Vagina (tissue), 2 donors: ENCODE measurements at places on chromosomes 13 and 19.

DNA sequence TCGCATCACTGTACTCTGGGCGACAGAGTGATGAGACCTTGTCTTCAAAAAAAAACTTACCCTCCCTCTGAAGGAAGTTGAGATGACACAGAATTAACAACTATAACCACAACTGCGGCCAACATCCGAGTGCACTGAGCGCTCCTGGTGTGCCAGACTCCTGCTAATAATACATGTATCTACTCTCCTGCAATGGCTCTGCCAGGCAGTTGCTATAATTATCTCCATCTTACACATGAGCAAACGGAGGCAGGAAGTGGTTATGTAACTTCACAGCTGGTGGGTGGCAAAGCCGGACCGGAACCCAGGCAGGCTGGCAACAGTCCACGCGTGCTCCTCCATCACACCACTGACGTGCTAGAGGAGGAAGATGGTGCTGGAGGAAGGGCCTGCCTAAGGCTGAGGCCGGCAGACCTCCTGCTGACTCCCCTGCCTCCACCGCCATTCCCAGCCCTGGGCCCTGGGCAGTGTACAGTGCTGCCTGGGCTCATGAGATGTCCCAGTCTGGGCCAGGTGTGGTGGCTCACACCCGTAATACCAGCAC lies 12.6 kb downstream of the XRCC1 start:
- no peaks in the 10 kb centered on the region for H3K27me3 ChIP-seq
- H3K27ac ChIP-seq: peak overlapping the region; percentile 32
- H3K36me3 ChIP-seq: peaks cover 6% of the 10 kb centered on the region

GRCh38 chr13:77811381-77811780 lies 107.2 kb downstream of the EDNRB start:
- no peak overlapping the region for H3K27ac ChIP-seq
- no peak overlapping the region for H3K4me3 ChIP-seq
- no peak for DNase-seq

GRCh38 chr13:74443631-74444030 lies 309.4 kb upstream of the KLF12 start:
- no peaks in the 10 kb centered on the region for H3K36me3 ChIP-seq
- H3K4me1 ChIP-seq: peaks cover 5% of the 10 kb centered on the region
- H3K27me3 ChIP-seq: no peaks in the 10 kb centered on the region

GRCh38 chr19:46487802-46488445 lies 7.7 kb downstream of the PNMA8B start:
- no peaks in the 10 kb centered on the region for H3K27me3 ChIP-seq
- DNase-seq: no peak
- H3K36me3 ChIP-seq: no peaks in the 10 kb centered on the region
- H3K27ac ChIP-seq: peak overlapping the region; percentile 29
- H3K4me3 ChIP-seq: peak overlapping the region; percentile 39
- H3K4me1 ChIP-seq: peaks cover 40% of the 10 kb centered on the region

DNA sequence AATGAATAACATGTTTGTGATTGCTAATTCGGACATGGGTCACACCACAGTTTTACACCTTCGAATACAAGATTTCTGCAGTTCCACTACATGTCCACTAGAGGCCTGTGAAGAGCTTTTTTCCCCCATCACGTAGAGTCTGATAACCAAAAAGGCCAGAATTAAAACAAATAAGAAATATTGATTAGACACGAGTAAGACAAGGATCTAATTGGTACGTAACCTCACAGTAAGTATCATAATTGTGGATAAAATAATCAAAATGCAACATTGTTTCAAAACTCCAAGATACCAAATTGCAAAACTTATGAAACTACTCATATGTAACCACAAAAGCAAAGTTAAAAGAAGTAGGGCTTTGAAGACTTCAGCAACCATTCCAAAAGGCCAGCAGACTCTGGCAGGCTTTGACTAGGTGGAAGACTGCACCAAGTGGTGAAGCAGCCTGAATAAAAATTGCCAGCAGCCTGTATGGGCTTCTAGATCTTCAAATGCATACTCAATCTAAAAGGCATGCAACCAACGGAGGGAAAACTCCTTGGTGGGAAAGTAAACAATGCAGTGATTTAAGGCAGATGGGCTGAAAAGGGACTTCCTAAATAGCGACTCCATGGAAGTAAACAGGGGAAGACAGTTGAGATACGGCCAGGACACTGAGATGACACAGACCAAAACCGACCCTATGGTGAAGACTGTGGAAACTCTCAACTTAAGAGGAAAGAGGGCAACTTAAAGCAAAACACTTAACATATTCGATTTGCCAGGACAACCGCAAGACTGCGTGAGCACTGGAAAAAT lies 56.7 kb downstream of the STARD13 start:
- H3K27me3 ChIP-seq: no peaks in the 10 kb centered on the region
- H3K27ac ChIP-seq: peak overlapping the region; percentile 75
- H3K36me3 ChIP-seq: no peaks in the 10 kb centered on the region
- H3K4me1 ChIP-seq: peaks cover 43% of the 10 kb centered on the region

- peak overlapping the region; percentile 82 for H3K27ac ChIP-seq
Measured at GRCh38 chr19:52735734-52736133, 890 bp upstream of the ZNF611 start.

DNA sequence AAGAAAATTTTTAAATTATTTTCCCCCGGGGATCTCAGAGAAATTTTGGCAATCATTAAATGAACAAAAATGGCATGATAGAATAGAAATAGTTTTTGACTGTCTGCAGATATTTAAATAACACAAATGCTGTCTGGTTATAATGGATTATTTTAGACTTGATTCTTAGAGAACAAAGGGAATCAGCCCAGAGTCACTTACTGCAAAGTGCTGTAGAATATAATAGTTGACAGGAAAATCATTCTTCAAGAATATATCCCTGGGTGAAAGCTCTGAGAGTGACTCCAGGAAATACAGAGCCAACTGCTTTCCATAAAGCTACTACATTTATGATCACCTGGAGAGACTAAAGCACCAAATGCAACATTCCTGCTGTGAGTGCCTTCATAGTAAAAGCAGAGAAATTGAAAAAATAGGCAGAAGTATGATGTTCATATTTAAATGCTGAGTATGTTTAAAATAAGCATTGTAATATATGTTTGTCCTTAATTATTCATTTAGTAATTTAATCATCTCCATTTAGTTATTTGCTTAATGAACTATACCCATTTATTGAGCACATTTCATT lies 1765.8 kb downstream of the SLITRK1 start:
- no peaks in the 10 kb centered on the region for H3K27me3 ChIP-seq
- no peak for DNase-seq
- no peaks in the 10 kb centered on the region for H3K4me1 ChIP-seq
- H3K4me3 ChIP-seq: no peak overlapping the region
- H3K36me3 ChIP-seq: no peaks in the 10 kb centered on the region

DNA sequence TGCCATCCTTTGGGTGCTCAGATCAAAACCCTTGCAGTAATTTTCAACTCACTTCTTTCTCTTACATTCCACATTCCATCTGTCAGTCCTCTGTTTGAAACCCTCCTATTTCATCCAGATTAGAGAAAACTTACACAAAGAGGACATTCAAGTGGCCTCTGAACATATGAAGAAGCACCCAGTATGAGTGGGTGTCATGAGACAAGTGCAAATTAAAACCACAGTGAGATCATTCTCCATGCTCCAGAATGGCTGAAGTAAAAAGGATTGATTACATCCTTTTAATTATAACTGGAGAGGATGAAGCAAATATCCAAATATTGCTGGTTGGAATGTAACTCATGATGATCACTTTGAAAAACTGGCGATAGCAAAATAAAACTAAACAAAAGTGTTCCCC lies 96.5 kb downstream of the MIPEP start:
- H3K4me1 ChIP-seq: peaks cover 16% of the 10 kb centered on the region
- H3K27me3 ChIP-seq: no peaks in the 10 kb centered on the region
- no peak overlapping the region for H3K4me3 ChIP-seq
- H3K36me3 ChIP-seq: no peaks in the 10 kb centered on the region
- no peak for DNase-seq
- no peak overlapping the region for H3K27ac ChIP-seq

DNA sequence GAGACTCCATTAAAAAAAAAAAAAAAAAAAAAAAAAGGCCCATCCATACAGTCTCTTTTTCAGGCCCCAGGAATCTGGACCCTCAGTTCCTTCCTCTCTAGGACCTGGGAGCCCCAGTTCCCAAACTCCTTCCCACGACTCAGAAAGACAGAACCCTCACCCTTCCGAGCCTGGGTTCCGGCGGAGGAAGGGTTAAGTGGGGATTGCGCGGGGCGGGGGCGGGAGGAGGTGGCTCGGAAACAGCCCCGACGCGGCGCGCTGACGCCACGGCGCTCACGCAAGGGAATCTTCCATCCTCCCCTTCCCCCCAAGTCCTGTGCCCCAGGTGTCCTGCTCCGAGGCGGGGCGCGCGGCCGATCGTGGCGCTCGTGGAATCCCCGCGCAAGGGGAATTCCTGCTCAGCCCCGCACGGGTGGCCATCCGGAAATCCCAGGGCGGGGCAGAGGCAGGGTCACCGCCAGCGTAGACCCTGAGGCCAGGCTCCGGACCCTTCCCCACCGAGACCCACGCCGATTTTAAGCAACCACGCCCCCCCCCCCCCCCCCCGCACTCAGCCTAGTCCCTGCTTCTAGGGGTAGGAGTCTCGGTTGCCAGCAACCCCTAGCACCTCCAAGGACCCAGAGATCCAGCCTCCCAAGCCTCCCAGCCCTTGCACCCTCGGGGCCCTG lies 659 bp downstream of the NFKBID start:
- no peaks in the 10 kb centered on the region for H3K36me3 ChIP-seq
- peaks cover 42% of the 10 kb centered on the region for H3K4me1 ChIP-seq
- H3K27me3 ChIP-seq: no peaks in the 10 kb centered on the region
- H3K27ac ChIP-seq: peak overlapping the region; percentile 85

DNA sequence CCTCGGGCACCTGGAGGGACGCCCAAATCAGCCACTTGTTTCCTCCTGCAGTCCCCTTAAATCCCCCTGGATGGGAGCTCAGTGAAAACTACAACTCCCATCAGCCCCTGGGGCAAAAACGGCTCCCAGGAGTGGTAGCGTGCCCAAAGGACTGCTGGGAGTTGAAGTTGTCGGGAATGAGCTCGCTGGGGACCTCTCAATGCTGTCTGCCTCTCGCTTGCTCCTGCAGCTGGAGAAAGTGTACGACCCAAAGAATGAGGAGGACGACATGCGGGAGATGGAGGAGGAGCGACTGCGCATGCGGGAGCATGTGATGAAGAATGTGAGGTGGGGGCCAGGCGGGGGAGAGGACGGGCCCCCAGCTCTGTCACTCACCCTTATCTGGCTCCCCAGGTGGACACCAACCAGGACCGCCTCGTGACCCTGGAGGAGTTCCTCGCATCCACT lies 14.7 kb upstream of the DHDH start:
- no peaks in the 10 kb centered on the region for H3K4me1 ChIP-seq
- H3K27ac ChIP-seq: no peak overlapping the region
- no peaks in the 10 kb centered on the region for H3K27me3 ChIP-seq
- DNase-seq: no peak

- DNase-seq: no peak
- no peaks in the 10 kb centered on the region for H3K4me1 ChIP-seq
- H3K27ac ChIP-seq: no peak overlapping the region
- no peaks in the 10 kb centered on the region for H3K27me3 ChIP-seq
- peaks cover 7% of the 10 kb centered on the region for H3K36me3 ChIP-seq
- no peak overlapping the region for H3K4me3 ChIP-seq
Measured at GRCh38 chr13:113139577-113139976, 17.0 kb downstream of the F10 start.

DNA sequence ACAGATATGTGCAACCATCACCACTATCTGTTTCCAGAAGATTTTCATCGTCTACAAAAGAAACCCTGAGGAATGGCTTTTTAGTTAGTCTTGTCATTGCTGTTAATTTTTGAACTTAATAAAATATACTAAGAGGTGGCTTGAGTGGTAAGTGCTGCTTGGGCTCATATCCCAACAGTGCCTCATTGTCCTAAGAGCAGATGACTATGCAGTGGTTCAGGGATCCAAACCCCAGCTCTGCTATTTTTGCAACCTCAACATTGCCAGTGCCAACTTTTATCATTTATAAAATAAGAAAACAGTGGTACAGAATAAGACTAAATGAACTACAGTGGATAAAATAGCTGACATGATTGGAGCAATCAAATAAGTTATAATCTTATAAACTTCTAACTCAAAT lies 123.2 kb upstream of the SLC7A1 start:
- no peak overlapping the region for H3K27ac ChIP-seq
- no peaks in the 10 kb centered on the region for H3K27me3 ChIP-seq
- H3K36me3 ChIP-seq: no peaks in the 10 kb centered on the region

DNA sequence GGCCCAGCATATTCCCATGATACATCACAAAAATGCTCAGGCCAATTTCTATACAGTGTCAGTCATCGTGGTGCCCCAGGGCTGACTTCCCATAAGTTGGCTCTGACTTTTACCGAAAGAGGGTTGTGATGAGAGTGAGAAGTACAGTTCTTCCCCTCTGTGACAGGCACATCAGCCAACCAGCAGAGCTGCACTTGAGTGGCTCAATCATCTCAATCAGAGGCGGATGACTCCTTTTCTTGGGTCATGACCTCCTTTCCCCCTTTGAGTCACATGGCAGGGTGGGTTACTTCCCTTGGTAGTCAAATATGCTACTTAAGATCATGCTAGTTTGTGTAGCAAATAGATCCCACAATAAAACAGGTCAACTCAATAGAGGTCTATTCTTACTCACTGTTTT lies 6.9 kb upstream of the AMER2 start:
- DNase-seq: no peak
- no peaks in the 10 kb centered on the region for H3K4me1 ChIP-seq
- no peaks in the 10 kb centered on the region for H3K36me3 ChIP-seq
- H3K4me3 ChIP-seq: no peak overlapping the region

DNA sequence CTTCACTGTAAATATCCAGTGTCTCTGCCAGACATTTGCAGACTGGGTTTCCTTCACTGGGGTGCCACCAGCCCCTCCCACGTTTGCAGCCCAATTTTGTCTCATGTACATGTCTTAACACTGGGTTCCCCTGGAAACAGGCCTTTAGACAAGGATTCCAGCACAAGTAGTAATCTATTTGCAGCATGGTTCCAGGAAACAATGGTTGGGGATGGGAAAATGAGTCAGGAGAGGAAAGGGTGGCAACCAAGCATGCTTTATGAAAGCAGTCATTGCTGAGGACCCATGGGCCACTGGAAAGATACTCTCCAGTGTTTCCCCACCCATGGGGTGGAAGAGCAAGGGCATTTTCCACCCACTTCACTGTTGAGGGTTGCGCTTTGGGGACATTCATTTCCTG lies 53.6 kb upstream of the FARP1 start:
- no peaks in the 10 kb centered on the region for H3K36me3 ChIP-seq
- no peak overlapping the region for H3K27ac ChIP-seq
- no peaks in the 10 kb centered on the region for H3K27me3 ChIP-seq

DNA sequence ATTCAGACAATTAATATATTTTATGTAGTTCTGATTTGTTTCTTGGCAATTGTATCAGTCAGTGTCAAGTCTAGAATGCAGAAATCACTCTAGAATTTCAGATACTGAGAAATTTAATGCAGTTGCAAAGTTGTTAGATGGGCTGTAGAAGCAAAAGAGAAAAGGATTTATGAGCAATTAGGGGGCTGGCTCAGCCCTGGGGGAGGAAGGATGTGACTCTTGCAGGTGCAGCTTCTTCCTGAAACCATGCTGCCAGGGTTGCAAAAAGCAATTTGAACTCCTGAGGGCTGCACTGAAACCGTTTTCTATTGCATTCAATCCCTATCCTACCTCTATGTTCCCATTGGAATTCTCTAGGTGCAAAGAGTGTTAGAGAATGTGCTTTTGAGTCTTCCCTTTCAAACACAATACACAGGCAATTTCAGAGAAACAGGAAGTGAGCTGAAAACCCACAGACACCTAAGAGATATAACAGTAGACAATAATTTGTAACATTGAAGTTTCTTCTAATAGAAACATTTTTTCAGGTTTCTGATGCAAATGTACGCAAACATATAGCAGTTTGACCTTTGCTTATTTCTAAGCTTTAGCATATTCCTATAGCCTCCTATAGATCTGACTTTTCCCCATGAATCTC lies 814.7 kb upstream of the ATXN8OS start:
- no peak overlapping the region for H3K27ac ChIP-seq
- DNase-seq: no peak
- H3K36me3 ChIP-seq: no peaks in the 10 kb centered on the region
- H3K4me3 ChIP-seq: no peak overlapping the region
